ENCODE measurements at places on chromosomes 12 and 14.

- DNase-seq = no peak
Measured at GRCh38 chr14:91146661-91147060, 32.8 kb downstream of the DGLUCY start.

DNA sequence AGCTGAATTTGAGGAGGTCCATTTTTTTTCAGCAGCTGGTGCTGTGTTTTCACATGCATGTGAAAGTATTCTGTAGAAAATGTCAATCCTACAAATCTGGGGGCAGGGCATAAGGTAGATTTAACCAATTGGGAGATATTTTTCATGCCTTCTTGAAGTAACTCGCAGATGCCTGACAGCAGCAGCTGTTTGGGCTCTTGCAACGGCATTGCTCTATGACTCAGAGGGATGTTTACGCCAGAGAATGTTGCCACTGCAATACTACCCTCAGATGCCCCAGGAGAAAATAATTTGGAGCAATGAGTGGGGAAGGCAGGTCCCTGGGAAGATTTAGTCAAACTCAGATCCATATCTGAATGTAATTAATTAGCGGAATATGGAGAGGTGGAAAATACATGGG is 42.5 kb upstream of the MYBPC1 start:
- DNase-seq = no peak

GRCh38 chr14:104903990-104904389 is 20.7 kb upstream of the PLD4 start:
- DNase-seq = no peak

DNA sequence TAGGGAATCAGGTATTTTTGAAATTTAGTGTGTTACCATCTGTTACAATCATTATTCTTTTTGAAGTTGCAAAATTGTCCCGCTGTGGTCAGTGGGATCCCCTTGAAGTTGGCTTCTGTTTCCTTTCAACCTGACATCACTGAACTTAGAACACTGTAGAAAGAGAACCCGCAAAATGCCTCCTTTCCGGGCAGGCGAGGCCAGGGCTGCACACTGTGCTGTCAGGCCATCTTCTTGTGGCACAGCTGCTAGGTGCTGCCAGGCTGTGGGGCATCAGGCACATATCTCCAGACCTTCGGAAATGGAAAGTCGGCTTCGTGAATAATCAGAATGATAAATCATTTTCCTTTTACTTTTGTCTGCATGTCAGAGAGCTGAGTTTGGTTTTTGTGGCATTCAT is 103.5 kb downstream of the GLT1D1 start:
- no peak for DNase-seq

GRCh38 chr12:67434671-67435370 is 165.7 kb downstream of the CAND1 start:
- no peak for DNase-seq

- DNase-seq = no peak
Measured at GRCh38 chr14:64706593-64707193, 2.5 kb downstream of the PLEKHG3 start.

All from NCI-H2081 (cell line).